SK-N-DZ (cell line): ENCODE measurements at places on chromosomes 16 and 17.

GRCh38 chr17:39223907-39224777, 1.6 kb downstream of the STAC2 start:
- no peak for DNase-seq

GRCh38 chr17:77096570-77097214, 44.1 kb upstream of the SEC14L1 start:
- DNase-seq = no peak

DNA sequence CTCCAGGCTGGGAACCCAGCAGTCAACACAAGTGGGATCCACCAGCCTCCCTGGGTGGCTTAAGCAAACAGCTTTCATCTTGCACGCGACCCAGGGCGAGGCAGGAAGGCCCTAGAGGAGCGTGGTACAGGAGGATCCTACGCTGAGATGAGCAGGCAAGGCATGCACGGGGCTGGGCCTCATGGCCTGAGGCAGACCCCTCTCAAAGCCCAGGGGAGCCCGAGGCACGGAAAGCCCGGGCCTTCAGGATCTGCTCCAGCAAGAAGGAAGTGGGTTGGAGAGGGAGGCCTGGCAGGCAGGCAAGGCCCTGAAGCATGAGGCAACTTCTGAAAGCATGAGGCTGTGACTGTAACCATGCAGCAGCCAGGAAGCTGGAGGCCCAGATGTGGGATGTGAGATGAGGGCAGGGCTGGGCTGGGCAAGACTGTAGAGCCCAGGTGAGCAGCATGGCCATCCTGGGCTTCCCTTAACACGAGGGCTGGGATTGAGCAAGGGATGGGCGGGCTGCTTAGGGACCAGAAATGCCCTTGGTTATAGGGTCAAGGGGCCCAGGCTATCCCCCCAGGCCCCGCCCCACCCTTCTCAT, 338.7 kb downstream of the C16orf95 start:
- no peak for DNase-seq

GRCh38 chr16:15966420-15966819, 17.0 kb downstream of the ABCC1 start:
- peak; percentile 95 for DNase-seq

GRCh38 chr16:70694868-70695218, 9.0 kb upstream of the MTSS2 start:
- no peak for DNase-seq

GRCh38 chr16:21244518-21245215, 11.2 kb downstream of the ANKS4B start:
- DNase-seq = no peak

GRCh38 chr16:81427219-81427618, 17.4 kb upstream of the CMIP start:
- no peak for DNase-seq

GRCh38 chr17:78419970-78420815, 41.7 kb downstream of the PGS1 start:
- DNase-seq = no peak

GRCh38 chr17:4368341-4368740, 1.9 kb upstream of the UBE2G1 start:
- no peak for DNase-seq
